Astrocyte (in vitro differentiated cells and primary cell): ENCODE measurements at places on chromosomes 6 and 20.

- no peak for DNase-seq
Observed at GRCh38 chr20:63831993-63832686, 1.1 kb upstream of the ZBTB46 start.

- DNase-seq: no peak
Observed at GRCh38 chr6:126060400-126060799, 74.1 kb downstream of the TRMT11 start.

GRCh38 chr6:87483929-87484328 is 11.2 kb downstream of the SLC35A1 start:
- DNase-seq: peak; percentile 68

GRCh38 chr20:25308671-25309394 is 60.9 kb downstream of the PYGB start:
- DNase-seq: peak; percentile 70

- DNase-seq: peak; percentile 41
Observed at GRCh38 chr6:90413867-90414266, 117.2 kb upstream of the BACH2 start.

DNA sequence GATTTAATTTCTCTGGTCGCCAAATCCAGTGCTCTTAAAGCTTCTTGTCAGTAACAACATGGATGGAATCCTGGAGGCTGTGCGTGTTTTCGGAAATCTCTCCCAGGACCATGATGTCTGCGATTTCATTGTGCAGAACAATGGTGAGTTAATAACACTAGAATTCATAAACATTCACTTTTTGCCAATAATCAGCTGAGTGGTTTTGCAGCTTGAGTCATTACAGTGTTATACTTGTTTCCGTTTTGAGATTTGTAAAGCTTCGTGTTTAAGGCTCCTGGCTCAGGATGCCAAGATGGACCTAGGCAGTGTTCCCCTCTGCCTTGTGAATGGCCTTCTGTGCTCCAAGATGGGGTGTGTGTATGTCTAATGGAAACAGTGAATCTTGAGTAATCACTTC is 113.8 kb downstream of the ARMC2 start:
- peak; percentile 88 for DNase-seq

- DNase-seq: no peak
Observed at GRCh38 chr6:121430514-121431460, 4.7 kb upstream of the GJA1 start.

- no peak for DNase-seq
Observed at GRCh38 chr20:43167615-43168014, 22.1 kb downstream of the PTPRT start.

DNA sequence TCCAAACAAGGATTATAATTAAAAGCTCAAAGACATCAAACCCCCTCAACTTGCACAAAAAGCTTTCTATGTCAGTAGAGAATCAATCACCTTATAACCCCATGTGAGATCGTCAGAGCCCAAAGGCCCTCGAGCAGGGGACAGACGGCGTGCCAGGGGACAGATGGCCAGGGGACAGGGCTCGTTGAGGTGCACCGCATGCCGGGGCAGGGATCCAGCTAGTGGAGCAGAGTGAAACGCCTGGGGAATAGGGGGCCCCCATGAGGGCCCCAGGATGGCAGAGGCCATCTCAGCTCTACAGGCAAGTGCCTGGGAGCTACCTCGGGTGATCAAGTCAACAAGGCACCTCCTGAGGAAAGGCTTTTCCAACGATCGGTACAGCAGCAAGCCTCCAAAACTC is 28.6 kb downstream of the DIDO1 start:
- DNase-seq: no peak

- no peak for DNase-seq
Observed at GRCh38 chr20:25204550-25205276, 9.2 kb downstream of the ENTPD6 start.

- peak; percentile 27 for DNase-seq
Observed at GRCh38 chr6:154478701-154479060, 31.8 kb downstream of the CNKSR3 start.

GRCh38 chr6:1616701-1617463 is 7.2 kb downstream of the FOXC1 start:
- no peak for DNase-seq

GRCh38 chr20:13139459-13140150 is 81.5 kb upstream of the ISM1 start:
- DNase-seq: peak; percentile 19

DNA sequence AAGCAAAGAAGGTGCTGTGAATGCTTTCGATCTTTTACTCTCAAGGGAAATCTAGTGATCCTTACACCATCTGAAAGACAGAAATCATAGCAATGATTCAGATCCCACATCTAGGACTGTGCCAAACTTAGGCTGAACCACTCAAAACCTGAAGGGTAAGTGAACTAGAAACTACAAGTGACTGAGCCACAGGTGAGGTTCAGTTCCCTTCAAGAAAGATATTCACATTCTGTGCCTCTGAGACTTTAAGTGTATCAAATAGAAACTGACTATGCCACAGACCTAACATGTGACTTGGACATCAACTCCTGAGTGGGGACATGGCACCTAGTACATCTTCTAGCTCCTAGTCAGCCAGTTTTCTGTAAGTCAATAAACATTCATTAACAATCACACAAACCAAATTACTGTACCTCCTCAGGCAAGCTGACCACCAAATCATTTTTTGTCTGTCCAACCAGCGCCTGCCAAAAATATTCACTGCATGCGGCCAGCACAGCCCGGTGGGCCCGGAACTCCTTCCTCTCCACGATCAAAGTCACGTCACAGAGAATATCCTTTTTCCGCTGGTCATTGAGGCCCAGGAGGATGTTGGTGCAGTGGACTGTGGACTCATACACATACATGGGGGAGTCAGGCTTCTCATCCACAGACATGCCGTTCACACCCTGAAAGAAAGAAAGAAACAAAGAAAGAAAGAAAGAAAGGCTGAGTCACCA is 114.1 kb downstream of the GJA10 start:
- DNase-seq: no peak

DNA sequence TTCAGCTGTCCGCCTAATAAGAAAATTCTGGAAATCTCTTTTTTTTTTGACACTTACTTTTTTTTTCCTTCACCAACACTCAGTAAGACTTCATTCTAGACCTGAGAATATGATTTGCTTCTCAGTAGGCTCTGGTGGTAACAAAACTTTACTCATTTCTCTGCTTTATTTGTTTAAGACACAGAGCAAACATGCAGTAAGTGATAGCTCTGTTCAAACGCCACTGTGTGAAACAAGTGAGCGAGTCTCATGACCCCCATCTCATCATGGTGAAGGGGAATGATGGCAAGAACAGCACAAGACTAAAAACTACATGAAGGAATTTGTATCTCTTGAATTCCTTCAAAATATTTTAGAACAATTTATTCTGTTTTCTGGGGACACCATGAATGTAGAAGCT is 541.6 kb upstream of the POU3F2 start:
- no peak for DNase-seq

DNA sequence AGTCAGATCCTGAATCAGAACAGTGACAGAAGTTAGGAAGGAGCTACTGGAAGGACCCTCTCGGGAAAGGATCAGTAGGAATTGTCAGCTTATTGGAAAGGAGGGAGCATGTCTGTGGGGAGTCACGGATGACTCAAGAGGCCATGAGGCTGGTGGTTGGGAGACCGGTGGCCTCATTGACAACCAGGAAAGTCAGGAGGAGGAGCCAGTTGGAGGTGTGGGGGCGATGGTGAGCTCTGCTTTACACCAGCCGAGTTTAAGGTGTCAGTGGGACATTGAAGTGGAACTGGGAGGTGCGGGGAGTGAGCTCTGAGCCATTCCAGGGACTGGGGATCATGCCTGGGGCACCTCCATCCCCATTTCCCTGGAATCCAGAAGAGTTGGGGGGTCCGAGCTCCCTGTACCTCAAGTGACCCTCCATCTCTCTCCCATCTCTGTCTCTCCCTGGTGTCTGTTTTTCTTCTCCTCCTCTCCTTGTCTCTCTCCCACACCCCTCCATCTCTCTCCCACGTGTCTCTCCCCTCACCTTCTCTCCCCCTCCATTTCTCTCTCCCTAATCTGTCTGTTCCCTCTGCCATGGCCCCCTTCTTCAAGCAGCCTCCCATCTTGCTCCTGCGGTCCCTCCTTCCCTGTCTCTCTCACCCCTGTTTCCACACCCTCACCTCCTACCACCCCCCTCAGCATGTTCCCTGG is 14.3 kb upstream of the ZBTB9 start:
- no peak for DNase-seq
